ENCODE measurements at places on chromosomes 7 and 10. TPM values are rescaled to one million over a fixed set of nuclear protein-coding genes. Genes with fewer than 3 reads are reported as not detected.

Gene NUDT1
- 63.9 TPM for total RNA-seq

Gene CALU
- total RNA-seq = 109 TPM

Gene SLC26A5
- total RNA-seq = not detected

Gene ZNF365
- 1.8 TPM for total RNA-seq

Gene ADCK2
- 35.3 TPM for total RNA-seq

Gene CDK14
- 41.6 TPM for total RNA-seq

Gene SPAG6
- not detected for total RNA-seq

Gene FAM3C
- total RNA-seq = 117 TPM

Gene VSIR
- total RNA-seq = 59.3 TPM

Gene PRSS2
- not detected for total RNA-seq

Gene ZNF722
- not detected for total RNA-seq

Gene GNAT3
- not detected for total RNA-seq

Gene TRIM74
- total RNA-seq = 2.6 TPM

Gene SPDYE11
- not detected for total RNA-seq

Gene C7orf25
- 7.3 TPM for total RNA-seq

Gene PDZD7
- total RNA-seq = 2.8 TPM

Gene GPR15LG
- not detected for total RNA-seq

Gene MUC3A
- 1.1 TPM for total RNA-seq

Gene OPN4
- 0.23 TPM for total RNA-seq

Gene FGFBP3
- 0.68 TPM for total RNA-seq

Gene TMEM176B
- total RNA-seq = 2.3 TPM

Gene CCNJ
- 2.5 TPM for total RNA-seq

Gene MRPS33
- 70.8 TPM for total RNA-seq

Gene MMD2
- total RNA-seq = not detected

Gene HOXA13
- 0.35 TPM for total RNA-seq

Gene PNLIPRP3
- not detected for total RNA-seq

Gene GBX1
- total RNA-seq = not detected

Gene DUSP5
- total RNA-seq = 14.2 TPM

Gene OPN1SW
- not detected for total RNA-seq

Gene ASB10
- total RNA-seq = not detected

Gene PNLIPRP1
- not detected for total RNA-seq

Gene CYP51A1
- 89.0 TPM for total RNA-seq

Gene STRA8
- not detected for total RNA-seq

Gene CCL24
- not detected for total RNA-seq

Gene ARID5B
- 7.4 TPM for total RNA-seq

Gene CDNF
- total RNA-seq = 0.48 TPM

Gene SLC16A12
- total RNA-seq = 0.65 TPM
